ENCODE measurements at places on chromosomes 6 and 20.

GRCh38 chr6:4884646-4885340 lies 108.6 kb downstream of the CDYL start:
- no peak for DNase-seq

DNA sequence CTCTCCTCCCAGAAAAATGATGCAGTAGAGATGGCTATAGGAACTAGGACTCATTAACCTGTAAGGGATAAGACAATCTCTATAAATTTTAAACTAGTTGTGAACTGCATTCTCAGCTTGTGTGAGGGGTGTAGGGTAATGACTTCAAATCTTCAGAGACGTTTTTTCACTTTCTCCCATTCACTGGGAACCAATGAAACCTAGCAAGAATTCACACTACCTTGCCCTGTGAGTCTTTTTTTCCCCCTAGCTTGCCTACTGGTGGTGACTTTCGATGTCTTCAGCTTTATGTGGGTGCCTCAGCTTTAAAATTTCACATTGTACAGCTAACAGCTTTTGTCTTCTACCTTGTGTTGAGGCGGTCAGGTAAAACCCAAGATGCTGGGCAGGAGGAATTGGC lies 192.0 kb downstream of the MEI4 start:
- DNase-seq, result no peak

DNA sequence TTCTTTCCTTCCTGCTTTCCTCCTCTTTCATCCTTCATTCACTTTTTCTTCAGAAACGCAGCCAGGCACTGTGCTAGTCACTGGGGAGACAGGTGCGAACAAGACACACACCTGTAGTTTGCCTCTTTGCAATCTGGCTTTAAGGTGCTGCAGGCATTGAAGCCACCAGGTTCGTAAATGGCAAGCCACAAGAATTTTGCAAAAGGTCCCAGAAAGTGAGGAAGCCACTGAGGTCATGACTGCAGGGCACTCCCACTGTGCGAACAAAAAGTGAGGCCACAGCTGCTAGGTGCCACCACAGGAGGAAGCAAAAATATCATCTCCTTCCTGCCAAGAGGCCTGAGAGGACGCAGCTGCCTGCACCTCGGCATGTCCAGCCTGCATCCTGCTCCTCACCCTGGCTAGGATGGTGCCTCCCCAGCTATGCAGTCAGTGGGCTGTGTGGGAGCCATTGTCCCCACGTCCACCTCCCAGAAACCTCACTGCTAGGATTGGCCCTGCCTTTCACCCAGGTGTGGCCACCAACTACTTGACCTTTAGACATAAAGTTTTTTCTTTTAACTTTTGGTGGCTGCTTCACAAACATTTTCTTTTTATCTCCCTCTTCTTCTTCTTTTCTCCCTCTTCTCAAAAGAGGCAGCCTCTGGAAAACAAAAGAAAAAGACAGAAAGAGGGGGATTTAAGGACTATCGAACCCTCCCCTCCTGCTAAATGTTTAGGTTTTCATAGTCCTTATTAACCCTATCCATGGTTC lies 230.8 kb downstream of the BCAS1 start:
- no peak for DNase-seq

DNA sequence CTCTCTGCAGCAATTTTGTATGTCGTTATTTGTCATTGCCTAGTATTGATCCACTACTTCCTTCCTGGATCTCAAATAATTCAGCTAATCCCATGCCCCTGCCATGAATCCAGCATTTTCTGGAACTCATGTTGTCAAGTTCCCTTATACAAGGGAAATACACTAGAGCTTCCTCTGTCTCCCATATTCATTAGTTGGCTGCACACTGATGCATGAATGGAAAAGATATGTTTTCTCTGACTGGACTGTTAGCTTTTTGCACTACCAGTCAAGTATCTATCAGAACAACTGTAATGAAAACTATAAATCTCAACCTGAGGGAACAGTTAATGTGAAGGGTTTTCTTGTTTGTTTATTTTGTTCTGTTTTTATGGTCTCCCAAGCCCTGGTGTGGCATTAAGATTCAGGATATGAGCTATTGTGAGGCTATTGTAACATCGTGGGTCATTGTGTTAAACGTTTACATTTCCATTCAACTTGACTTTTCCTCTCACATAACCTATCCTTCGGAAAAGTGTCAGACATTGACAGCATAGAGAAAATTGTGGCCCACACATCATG lies 102.5 kb upstream of the FAM8A1 start:
- DNase-seq, result no peak

- peak; percentile 99 for DNase-seq
These were observed 973 bp upstream of the CITED2 start for GRCh38 chr6:139375226-139376016.

- DNase-seq, result no peak
These were observed 235.9 kb downstream of the TFAP2C start for GRCh38 chr20:56865055-56865454.

GRCh38 chr6:161414180-161414579 lies 140.3 kb upstream of the AGPAT4 start:
- DNase-seq, result peak; percentile 33

GRCh38 chr20:55614220-55614757 lies 391.0 kb downstream of the CBLN4 start:
- peak; percentile 35 for DNase-seq

GRCh38 chr6:14275493-14275851 lies 157.9 kb downstream of the CD83 start:
- DNase-seq, result no peak
